CD4-positive, CD25-positive, alpha-beta regulatory T cell (primary cell): ENCODE measurements at places on chromosomes 12 and 14.

DNA sequence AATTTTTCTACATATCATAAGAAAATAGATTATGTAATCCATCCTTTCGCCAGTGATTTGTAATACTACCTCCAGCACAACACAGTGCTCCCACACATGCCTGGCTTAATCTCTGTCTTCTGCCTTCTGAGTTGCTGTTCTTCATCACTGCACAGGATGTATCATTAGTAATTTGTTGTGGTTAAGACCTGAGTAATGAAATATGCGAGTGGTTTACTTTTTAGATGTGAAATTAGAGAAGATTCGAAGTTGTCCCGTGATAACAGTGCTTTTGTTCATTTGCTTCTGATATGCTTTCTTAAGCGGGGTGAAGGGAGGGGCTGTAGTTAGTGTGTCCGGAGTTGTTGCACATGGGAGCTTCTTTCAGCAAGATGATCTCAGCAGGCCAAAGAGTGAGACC, 18.1 kb downstream of the KRT85 start:
- no peak for DNase-seq

GRCh38 chr12:121807642-121808347, 4.0 kb downstream of the SETD1B start:
- DNase-seq = no peak

DNA sequence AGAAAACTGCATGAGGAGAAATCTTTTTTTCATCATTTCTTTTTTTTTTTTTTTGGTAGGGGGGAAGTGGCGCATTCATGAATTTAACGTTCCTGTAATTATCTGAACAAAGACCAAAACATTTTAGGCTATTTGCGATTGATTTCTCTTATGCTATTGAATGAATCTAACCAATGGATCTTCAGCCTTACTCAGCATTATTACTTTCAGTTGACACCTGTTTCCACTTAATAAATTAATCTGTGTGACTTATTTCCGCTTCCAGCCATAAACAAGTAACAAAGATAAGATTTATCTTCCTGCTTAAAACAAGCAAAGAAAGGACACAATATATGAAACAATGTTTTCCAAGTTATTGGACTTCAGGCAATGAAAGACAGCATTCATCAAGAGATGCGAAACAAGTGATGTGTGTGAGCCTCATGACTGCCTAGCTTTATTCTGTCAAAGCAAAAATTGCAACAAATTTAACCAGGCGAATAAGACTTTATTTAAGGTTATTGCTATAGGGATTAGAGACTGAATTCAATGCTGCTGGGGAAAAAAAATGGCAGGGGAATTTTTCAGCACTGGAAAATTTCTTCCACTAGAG, 1026.9 kb downstream of the LRFN5 start:
- DNase-seq = no peak

DNA sequence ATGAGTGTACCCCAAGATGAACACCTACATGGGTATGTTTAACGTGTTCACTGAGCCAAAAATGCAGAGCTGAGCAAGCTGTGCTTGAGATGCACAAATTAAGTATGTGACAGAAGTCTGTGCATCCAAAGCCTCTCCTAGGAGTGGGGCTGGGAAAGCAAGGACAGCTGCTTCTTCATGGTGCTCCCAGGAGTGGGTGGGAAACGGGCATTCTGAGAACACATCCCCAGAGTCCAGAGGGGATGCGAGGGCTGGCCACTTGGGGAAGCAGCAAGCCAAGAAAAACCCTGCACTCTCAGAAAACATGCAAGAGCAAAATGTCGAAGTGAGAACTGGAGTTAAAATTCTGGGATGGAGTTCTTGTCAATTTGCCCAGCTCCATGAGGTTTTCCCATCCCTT, 414.3 kb downstream of the BCAT1 start:
- DNase-seq = no peak

- no peak for DNase-seq
These were observed 10.5 kb downstream of the GABARAPL1 start for GRCh38 chr12:10223208-10223607.

DNA sequence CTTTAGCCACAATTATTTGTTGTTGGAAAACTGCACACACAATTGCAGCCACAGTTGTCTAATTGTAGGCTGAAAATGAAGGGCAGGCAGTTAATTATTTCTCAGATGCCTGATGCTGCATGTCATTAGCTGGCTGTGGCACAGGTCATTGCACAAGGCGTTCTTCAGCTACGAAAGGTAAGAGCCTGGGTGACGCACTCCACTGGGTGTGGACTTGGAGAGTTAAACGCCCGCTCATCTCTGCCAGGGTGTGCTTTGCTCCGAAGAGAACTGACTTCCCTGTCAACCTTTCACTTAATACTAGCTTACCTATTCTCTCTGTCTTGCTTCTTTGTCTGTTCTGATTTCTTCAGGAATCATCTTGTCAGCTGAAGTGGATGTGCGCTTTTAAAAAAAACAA, 91.4 kb upstream of the CPM start:
- DNase-seq = no peak

DNA sequence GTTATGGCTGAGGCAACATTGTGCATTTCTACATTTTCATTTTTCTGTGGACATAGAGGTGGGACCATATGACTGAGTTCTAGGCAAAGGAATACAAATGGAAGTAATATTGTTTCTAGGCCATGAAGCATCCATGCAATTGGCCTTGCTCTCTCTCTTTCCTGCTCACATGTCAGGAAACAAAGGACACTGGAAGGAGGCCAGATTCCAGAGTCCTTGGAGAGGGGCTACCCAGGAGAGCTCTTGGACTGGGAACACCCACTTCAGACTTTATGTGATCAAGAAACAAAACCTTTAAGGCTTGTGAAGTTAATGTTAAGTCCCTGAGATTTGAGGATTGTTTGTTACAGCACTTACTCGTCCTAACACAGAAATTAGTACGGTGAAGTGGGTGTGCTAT, 32.8 kb downstream of the PDZRN4 start:
- DNase-seq = no peak

DNA sequence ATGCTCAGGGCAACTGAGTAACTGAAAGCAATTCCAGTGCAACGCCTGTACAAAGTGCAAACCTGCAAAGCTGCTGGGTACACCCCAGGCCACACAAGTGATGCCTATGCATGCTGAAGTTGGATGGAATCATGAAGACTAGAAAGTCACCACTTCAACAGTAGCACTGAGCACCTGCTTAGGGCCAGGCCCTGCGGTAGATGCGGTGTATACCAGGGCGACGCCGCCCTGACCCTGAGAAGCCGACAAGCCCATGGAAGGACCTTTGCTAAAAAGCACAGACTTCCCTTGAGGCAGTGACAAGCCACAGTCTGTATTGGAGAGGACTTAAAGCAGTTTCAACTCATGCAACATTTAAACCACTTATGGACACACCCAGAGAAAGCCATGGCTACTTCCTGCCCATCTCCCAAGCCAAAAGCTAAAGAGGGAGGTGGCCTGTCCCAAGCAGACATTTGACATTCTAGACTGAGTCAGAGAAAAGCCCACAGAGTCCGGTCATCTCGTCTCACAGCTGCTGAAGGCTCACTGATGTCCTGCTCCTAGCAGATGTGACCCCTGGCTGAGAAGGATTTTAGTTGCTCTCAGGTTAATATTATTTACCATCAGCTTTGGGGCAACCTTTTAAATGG, 843.9 kb upstream of the TMEM132C start:
- DNase-seq = no peak

DNA sequence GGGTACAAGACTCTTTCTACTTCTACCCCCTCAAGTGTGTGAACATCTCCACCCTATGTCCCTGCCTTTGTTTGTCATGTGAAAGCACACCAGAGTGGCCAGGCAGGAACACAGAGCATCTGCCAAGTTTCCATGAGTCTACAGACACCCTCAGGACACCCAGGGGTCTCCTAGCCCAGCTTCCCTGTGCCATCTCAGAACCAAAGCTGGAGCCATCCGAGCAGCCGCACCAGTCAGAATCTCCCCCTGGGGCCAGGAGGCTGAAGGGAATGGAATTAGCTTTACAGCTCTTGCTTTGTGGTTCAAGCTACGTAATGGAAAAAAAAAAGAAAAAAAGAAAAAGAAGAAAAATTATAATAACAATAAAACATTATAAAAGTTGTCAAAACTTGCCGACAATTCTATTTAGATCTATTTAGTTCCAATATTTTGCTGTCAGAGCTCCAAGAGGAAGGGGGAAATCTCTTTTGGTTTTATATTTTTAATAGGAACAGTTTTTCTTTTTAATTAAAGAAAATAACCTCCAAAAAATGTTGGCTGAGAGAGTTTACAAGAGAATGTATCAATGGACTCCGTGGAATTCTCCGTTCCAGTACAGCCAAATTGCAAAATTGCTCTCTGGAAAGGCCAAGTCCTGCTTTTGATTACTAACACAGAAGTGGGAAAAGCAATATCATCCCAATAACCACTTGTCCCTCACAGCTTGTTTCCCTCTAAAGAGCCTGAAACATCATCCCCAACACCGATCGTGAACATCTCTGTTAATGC, 37.1 kb downstream of the TBX5 start:
- DNase-seq = no peak

DNA sequence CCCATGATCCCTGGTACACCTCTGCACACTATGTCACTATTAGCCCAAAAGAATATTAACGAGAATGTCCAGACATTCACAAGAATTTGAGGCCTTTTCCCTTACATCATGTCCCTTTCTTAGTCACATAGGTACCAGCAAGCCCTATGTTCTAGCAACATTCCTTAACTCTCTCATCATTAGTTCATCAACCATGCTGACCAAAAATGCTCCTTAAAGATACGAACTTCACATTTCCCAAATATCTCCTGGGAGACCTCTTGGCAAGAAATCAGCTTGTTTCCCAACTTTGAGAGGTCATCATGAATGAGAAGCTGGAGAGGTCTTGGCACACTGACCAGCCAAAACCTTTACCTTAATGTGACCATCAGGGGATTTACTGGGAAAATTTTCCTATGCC, 4.6 kb downstream of the SALL2 start:
- DNase-seq = no peak

- no peak for DNase-seq
These were observed 9.6 kb downstream of the NAB2 start for GRCh38 chr12:57098546-57098945.

- peak; percentile 49 for DNase-seq
These were observed 178.5 kb upstream of the OR4E1 start for GRCh38 chr14:21852061-21852664.

- DNase-seq = no peak
These were observed 192.8 kb upstream of the AMIGO2 start for GRCh38 chr12:47272412-47273190.

- DNase-seq = no peak
These were observed 52.7 kb upstream of the OR5AU1 start for GRCh38 chr14:21208554-21208953.

- no peak for DNase-seq
These were observed 1068.6 kb downstream of the BCL11B start for GRCh38 chr14:98203421-98203820.

DNA sequence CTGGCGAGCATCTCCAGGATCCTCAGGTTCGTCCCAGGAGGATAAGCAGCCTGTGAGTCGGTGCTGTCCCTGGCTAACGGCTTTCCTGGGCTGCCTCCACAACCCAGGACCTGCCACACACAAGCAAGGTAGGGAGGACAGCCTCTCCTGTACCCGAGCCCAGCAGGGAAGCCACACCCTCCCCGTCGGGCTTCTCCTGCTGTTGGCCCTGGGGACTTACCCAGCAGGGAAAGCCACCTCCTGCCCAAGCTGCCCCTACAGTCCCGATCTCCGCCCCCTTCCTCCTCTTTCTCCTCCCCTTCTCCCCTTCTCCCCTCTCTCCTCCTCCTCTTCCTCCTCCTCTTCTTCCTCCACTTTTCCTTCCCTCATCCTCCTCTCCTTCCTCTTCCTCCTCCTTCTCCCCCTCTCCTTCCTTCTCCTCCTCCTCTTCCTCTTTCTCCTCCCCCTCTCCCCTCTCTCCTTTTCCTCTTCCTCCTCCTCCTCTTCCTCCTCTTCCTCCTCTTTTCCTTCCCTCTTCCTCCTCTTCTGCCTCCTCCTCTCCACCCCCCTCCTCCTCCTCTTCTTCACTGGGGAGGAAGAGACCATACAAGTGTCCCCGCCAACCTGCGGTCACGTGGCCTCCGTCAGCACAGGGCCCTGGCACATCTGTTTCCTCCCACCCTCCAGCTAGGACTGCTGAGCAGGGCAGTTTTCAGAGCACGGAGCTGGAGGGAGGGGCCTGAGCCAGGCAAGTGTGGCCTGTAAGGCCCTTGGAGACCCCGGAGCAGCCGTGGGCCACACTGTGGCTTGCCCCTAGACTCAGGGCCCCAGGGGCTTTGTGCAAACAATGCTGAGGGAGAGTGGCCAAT, 17.3 kb upstream of the RFLNA start:
- no peak for DNase-seq
